ENCODE measurements at places on chromosomes 3 and 15. TPM values are rescaled to one million over a fixed set of nuclear protein-coding genes. Genes with fewer than 3 reads are reported as not detected.
A peak's percentile ranks its signal among the peaks of the same experiment; 100 is the strongest.

GRCh38 chr15:92803852-92804609 lies 96.1 kb upstream of the CHD2 start:
- peak overlapping the region; percentile 15 for H3K4me3 ChIP-seq
- H3K36me3 ChIP-seq, result peaks cover 4% of the 10 kb centered on the region
- H3K4me1 ChIP-seq, result peaks cover 35% of the 10 kb centered on the region
- no peaks in the 10 kb centered on the region for H3K27me3 ChIP-seq
- peak; percentile 88 for DNase-seq
- peak overlapping the region; percentile 87 for H3K27ac ChIP-seq

GRCh38 chr3:130386604-130387263 lies 41.3 kb downstream of the COL6A5 start:
- no peak overlapping the region for H3K4me3 ChIP-seq
- H3K4me1 ChIP-seq, result no peaks in the 10 kb centered on the region
- no peak overlapping the region for H3K27ac ChIP-seq
- no peak for DNase-seq

DNA sequence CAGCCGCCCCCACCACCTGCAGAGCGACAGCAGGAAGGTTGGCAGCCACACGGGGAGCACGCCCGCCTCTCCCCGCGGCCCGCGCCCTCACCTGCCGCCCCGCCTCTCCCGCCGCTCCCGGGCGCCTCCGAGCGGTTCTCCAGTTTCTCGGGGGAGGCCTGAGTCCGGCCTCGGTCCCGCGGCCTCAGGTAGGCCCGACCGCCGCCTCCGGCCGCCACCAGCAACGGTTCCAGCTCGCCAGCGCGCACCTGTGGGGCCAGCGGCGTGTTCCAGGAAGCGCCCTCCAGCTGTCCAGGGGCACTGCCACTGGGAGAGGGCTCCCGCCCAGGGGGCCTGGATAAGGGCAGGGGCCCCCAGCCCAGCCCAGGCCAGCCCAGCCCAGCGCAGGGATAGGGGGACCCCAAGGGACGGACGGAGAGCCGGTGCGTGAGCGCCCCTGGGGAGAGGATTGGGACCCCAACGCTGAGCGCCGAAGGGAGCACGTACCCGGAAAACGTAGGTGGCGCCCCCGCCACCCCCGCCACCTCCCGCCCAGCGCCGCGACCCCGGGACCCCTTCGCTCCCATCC lies 2.2 kb downstream of the LTK start:
- peaks cover 4% of the 10 kb centered on the region for H3K36me3 ChIP-seq
- peaks cover 53% of the 10 kb centered on the region for H3K27me3 ChIP-seq
- no peak overlapping the region for H3K27ac ChIP-seq
- peaks cover 20% of the 10 kb centered on the region for H3K4me1 ChIP-seq

GRCh38 chr3:165903885-165904630 lies 66.8 kb upstream of the BCHE start:
- no peak overlapping the region for H3K4me3 ChIP-seq
- DNase-seq, result no peak
- no peaks in the 10 kb centered on the region for H3K36me3 ChIP-seq

GRCh38 chr3:157147099-157147803 lies 12.7 kb downstream of the CCNL1 start:
- H3K4me1 ChIP-seq, result peaks cover 32% of the 10 kb centered on the region
- peaks cover 79% of the 10 kb centered on the region for H3K36me3 ChIP-seq
- no peak for DNase-seq
- H3K27ac ChIP-seq, result peak overlapping the region; percentile 44
- no peaks in the 10 kb centered on the region for H3K27me3 ChIP-seq
- H3K4me3 ChIP-seq, result no peak overlapping the region

DNA sequence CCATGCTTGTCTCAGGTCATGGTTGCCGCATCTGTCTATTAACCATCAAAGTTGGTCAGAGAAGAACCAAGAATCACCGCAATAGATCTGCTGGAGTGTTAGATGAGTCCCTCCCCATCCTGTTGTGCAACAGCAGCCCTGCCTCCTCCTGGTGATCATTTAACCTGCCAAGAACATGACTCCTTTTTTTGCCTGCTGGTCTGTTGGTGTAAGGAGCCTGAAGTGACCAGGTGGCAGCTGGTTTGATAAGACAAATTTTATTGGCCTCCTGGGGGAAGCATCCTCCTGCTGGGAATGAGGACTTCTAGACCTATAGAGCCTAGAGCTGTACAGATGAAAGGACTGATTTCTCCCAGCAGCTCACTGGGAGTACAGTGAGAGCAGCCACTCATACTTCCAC lies 43.5 kb upstream of the RAF1 start:
- no peak overlapping the region for H3K27ac ChIP-seq
- no peaks in the 10 kb centered on the region for H3K4me1 ChIP-seq
- no peak overlapping the region for H3K4me3 ChIP-seq
- no peaks in the 10 kb centered on the region for H3K36me3 ChIP-seq
- no peak for DNase-seq
- H3K27me3 ChIP-seq, result peaks cover 8% of the 10 kb centered on the region

GRCh38 chr3:146537603-146538002 lies 6.8 kb downstream of the PLSCR1 start:
- no peaks in the 10 kb centered on the region for H3K27me3 ChIP-seq
- no peak for DNase-seq
- H3K27ac ChIP-seq, result no peak overlapping the region
- peaks cover 57% of the 10 kb centered on the region for H3K36me3 ChIP-seq

DNA sequence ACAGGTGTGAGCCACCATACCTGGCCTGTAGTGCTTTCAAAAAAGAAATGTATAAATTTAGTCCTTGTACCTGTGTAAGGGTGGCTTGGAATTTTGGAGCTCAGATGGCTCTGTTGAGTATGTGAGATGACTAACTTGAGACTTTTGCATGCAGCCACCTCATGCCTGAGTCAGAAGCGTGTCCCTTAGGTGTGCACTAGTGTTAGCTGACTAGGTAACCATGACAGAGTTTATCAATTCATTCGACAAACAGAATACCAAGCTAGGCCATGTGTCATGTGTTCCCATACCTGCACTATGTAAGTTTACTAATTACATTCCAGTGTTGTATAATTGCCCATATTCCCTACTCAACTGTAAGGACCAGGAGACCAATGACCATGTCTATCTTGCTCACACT lies 4.0 kb upstream of the ZNF639 start:
- H3K27ac ChIP-seq, result no peak overlapping the region
- no peak overlapping the region for H3K4me3 ChIP-seq
- H3K36me3 ChIP-seq, result no peaks in the 10 kb centered on the region

- peak overlapping the region; percentile 12 for H3K27ac ChIP-seq
- no peaks in the 10 kb centered on the region for H3K27me3 ChIP-seq
- H3K36me3 ChIP-seq, result peaks cover 14% of the 10 kb centered on the region
These were observed 15.5 kb downstream of the BMF start for GRCh38 chr15:40092979-40093869.

DNA sequence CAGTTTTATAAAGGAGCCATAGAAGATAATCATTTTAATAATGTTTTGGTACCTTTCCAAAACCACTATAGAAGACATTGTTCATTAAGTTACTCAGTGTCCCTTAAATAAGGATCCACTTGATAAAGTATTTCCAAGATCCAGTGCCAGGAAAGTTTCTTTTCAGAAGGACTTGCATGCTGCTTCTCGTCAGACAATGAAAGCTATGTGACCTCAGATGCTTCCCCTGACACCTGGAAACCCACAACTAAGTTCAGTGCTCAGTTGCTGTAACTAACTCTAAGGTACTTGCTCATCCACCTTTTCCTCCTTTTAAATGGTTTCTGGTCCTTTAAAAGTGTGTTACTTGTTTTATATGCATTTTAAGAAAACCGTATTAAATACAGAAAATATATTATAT lies 7.3 kb downstream of the SSR3 start:
- H3K36me3 ChIP-seq, result peaks cover 76% of the 10 kb centered on the region
- no peaks in the 10 kb centered on the region for H3K27me3 ChIP-seq
- peaks cover 47% of the 10 kb centered on the region for H3K4me1 ChIP-seq
- DNase-seq, result no peak

- no peak overlapping the region for H3K27ac ChIP-seq
- H3K4me1 ChIP-seq, result peaks cover 7% of the 10 kb centered on the region
- DNase-seq, result peak; percentile 37
- no peak overlapping the region for H3K4me3 ChIP-seq
These were observed 2.2 kb downstream of the MINAR1 start for GRCh38 chr15:79434361-79434760.

- H3K27me3 ChIP-seq, result no peaks in the 10 kb centered on the region
- no peak for DNase-seq
- no peaks in the 10 kb centered on the region for H3K36me3 ChIP-seq
- no peaks in the 10 kb centered on the region for H3K4me1 ChIP-seq
- H3K27ac ChIP-seq, result no peak overlapping the region
- H3K4me3 ChIP-seq, result no peak overlapping the region
These were observed 399.4 kb upstream of the ATP11B start for GRCh38 chr3:182393830-182394367.

GRCh38 chr3:70855149-70855548 lies 542.7 kb upstream of the MDFIC2 start:
- no peak overlapping the region for H3K4me3 ChIP-seq
- peaks cover 18% of the 10 kb centered on the region for H3K27me3 ChIP-seq
- no peaks in the 10 kb centered on the region for H3K36me3 ChIP-seq
- H3K27ac ChIP-seq, result no peak overlapping the region
- H3K4me1 ChIP-seq, result peaks cover 12% of the 10 kb centered on the region

DNA sequence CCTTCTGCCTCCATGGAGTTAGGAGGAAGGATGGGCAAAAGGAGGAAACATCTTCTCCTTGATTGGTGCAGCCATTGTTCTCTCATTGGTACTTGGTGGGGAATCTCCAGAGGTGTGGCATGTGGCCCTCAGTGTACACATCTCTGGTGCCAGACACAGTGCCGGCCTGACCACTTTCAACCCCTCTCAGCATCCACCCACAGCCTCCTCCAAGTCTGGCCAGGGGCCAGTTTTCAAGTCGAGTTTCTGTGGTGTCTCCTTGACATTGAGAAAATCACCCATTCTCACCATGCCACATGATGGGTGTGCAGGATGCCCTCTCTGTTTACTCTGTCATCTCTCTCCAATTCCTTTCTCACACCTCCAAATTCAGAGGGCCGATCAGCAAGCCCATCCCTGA lies 12.8 kb upstream of the FSIP1 start:
- no peaks in the 10 kb centered on the region for H3K36me3 ChIP-seq
- DNase-seq, result no peak
- H3K27ac ChIP-seq, result no peak overlapping the region
- H3K4me3 ChIP-seq, result no peak overlapping the region

- H3K4me3 ChIP-seq, result no peak overlapping the region
- no peaks in the 10 kb centered on the region for H3K36me3 ChIP-seq
- H3K27ac ChIP-seq, result no peak overlapping the region
- H3K27me3 ChIP-seq, result peaks cover 7% of the 10 kb centered on the region
- no peaks in the 10 kb centered on the region for H3K4me1 ChIP-seq
These were observed 35.9 kb upstream of the RORA start for GRCh38 chr15:61264986-61265385.

GRCh38 chr3:169454823-169455222 lies 208.7 kb downstream of the MECOM start:
- no peaks in the 10 kb centered on the region for H3K4me1 ChIP-seq
- H3K36me3 ChIP-seq, result no peaks in the 10 kb centered on the region
- DNase-seq, result no peak
- no peak overlapping the region for H3K4me3 ChIP-seq
- no peak overlapping the region for H3K27ac ChIP-seq

GRCh38 chr15:69554279-69554961 lies 101.8 kb downstream of the RPLP1 start:
- H3K4me1 ChIP-seq, result no peaks in the 10 kb centered on the region
- no peak overlapping the region for H3K27ac ChIP-seq
- peaks cover 6% of the 10 kb centered on the region for H3K27me3 ChIP-seq
- no peak overlapping the region for H3K4me3 ChIP-seq
- H3K36me3 ChIP-seq, result no peaks in the 10 kb centered on the region

DNA sequence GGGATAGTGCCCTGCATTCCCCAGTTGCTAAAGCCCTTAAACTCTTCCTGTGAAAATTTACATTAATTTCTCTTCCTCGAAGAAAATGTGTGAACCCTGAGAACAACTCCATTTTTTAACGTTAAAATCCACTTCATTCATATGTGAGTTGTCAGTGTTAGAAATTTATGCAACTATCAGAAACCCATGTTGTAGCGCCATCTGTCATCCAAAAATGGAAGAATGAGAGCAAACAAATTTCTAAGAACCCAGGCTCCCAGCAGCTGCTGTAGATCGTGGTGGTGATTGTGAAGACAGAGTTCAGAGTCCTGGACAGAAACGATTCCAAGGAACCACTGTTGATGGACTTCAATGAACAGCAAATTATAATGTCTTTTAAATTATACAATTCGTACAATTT lies 179.7 kb upstream of the NDN start:
- no peaks in the 10 kb centered on the region for H3K4me1 ChIP-seq
- DNase-seq, result no peak
- no peak overlapping the region for H3K4me3 ChIP-seq

Gene GNAT1
- total RNA-seq, result not detected

Gene TEX55
- total RNA-seq, result not detected

Gene ZNF662
- 0.12 TPM for total RNA-seq

Gene HYPK
- 20.3 TPM for total RNA-seq

Gene GP5
- 0.26 TPM for total RNA-seq

Gene GOLGA6L7
- total RNA-seq, result not detected

Gene GUCA1C
- total RNA-seq, result not detected

Gene SLC22A14
- total RNA-seq, result not detected

Gene NDUFB5
- total RNA-seq, result 98.6 TPM
